ENCODE measurements at places on chromosomes 12 and 14.

DNA sequence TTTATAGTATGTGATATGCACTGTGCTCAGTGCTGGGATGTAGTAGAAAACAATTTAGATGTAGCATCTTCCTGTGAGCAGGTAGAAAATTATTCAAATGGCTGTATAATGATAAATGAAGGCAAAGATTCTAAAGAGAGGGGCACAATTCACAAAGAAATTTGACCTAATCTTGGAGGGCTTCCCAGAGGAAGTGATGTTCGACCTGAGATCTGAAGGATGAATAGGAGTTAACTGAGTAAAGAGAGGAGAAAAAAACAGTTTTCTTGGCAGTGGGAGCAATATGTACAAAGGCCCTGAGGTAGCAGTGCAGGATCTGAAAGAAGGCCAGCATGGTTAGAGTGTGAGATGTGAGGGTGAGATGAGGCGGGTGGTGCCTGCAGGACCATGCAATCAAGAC lies 15.2 kb downstream of the RPH3A start:
- no peak for DNase-seq

GRCh38 chr12:91833780-91834359 lies 311.8 kb downstream of the BTG1 start:
- DNase-seq, result no peak

DNA sequence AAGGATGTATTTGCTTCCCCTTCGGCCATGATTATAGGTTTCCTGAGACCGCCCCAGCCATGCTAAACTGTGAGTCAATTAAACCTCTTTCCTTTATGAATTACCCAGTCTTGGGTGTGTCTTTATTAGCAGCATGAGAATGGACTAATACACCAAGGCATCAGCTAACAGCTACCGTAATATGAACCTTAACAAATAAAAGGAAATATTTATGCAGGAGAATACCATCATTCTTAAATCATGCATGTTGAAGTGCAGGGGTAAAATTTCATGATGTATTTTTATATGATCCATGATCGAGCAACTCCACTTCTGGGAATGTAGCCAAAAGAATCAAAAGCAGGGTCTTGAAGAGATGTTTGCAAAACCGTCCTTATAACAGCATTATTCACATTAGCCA lies 379.0 kb downstream of the NPAS3 start:
- DNase-seq, result no peak

GRCh38 chr14:70036665-70037064 lies 152.1 kb downstream of the SLC8A3 start:
- no peak for DNase-seq

DNA sequence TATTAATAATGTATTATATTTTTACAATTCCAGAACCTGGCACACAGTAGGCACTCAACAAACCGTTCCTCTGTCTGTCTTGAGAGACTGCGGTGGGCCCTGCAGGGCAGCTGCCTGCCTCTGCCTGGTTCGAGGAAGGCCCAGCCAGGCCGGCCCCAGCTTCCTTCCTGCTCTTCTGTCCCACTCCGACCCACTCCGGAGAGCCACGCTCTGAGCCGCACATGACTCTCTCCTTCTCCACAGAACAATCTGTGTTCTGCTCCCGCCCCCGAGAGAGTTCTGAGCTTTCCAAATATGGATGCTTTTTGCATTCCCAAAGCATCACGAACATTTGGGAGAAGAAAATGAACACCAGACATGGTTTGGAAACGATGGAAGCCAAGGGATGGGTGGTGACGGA lies 57.3 kb downstream of the TTC7B start:
- DNase-seq, result peak; percentile 81

- DNase-seq, result peak; percentile 38
Observed at GRCh38 chr12:57235017-57235727, 5.7 kb downstream of the SHMT2 start.

GRCh38 chr12:88298761-88299242 lies 156.7 kb downstream of the TMTC3 start:
- DNase-seq, result no peak

Data from dorsolateral prefrontal cortex (tissue), 122 donors.